ENCODE measurements at places on chromosomes 6 and 20.
A peak's percentile ranks its signal among the peaks of the same experiment; 100 is the strongest.

DNA sequence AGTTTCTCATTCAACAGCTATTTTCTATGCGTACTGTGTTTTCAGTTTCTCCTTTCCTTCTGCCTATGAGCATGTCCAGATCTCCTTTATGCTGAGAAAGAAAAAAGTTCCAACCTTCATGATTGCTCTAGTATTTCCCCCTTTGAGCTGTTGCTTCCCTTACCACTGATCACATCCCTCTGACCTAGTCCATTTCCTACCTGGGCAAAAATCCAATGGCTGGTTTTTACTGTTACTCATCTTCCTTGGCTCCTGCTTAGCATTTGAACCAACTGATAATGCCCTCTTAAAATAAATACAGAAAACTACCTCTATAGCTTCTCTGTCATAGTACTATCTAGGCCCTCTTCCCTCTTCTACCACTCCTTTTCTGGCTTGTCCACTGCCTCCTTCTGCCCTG lies 6.0 kb downstream of the RFX6 start:
- DNase-seq, result no peak

GRCh38 chr6:28772480-28773381 lies 151.1 kb downstream of the TRIM27 start:
- DNase-seq, result no peak

GRCh38 chr6:169141671-169142537 lies 111.7 kb downstream of the THBS2 start:
- DNase-seq, result no peak

DNA sequence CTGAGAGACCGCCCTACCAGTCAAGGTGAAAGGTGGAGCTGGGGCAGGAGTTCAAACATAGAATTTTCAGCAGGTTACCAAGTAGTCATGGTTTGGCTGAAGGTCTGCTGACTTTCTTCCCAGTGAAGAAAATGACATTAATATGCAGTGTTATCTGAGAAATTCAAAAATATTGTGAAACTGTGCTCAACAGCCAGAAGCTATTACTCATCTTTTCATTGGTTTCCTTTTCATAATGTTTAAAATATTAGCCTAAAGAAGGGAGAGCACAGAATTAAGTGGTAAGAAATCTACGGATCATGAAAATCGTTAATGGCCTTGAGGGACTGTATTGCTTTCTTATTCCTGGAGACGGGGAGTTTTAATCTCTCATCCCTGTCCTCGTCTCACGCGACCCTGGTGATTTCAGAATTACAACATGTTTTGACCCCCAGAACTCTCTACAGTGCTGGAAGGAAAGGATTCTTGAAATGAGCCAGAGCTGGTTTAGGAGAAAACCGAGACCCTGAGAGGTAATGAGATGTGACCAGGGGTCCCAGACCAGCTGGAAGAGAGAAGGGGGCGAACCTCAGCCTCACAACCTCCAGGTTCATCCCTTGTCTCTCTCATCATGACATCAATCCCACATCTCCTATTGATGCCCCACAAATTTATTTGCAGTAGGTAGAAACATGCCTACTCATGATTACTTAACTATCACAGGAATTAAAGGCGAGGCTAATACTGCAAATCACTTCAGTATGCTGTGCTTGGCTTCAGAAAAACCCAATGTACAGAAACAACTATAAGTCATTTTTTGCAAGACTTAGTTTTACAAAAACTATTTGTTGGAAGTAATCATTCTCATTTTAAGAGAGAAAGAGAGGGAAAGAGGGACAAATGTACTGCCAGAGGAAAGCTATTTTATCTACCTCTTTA lies 209.5 kb downstream of the FNDC1 start:
- no peak for DNase-seq

GRCh38 chr6:18676548-18676947 lies 289.4 kb downstream of the RNF144B start:
- no peak for DNase-seq

DNA sequence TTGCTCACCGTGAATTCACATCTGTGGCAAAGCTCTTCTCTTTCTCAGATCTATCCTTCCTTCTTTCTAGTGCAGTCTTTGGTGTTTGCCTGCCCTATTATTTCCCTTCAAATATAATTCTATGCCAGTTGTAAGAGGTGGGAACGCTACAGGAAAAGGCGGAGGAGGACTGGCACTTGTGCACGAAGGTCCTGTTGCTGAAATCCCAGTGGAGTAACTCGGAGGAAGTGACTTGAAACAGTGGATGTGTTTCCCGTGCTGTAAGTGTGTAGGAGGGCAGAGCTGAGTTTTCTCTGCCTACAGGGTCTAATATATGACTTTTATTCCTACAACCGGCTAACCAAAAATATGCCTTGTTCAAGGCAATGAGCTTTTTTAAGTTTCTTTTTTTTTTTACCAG lies 754.8 kb downstream of the QKI start:
- DNase-seq, result no peak

DNA sequence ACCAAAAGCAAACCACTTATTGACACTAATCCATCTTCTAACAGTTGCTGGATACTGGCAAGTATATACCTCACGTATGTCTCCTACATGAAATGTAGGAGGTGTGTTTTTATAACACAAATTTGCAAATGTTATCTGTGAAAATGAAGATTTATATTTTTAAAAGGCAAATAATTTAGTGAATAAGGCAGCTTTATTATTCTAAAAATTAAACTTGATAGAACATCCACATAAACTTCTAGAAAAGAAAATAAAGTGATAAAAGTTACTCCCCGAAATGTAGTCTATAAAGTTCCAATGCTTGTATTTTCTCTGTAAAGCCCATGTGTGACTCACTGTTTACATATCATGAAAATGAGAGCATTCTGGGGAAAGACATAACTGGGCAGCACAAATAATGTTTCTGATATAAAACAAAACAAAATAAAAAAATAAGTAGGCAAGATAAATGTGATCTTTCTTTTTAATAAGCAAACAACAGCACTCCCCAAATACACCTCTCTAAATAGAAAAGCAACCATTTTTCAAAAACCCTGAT lies 84.4 kb downstream of the MAP7 start:
- no peak for DNase-seq

- no peak for DNase-seq
Measured at GRCh38 chr6:135195522-135195921, 14.4 kb downstream of the MYB start.

DNA sequence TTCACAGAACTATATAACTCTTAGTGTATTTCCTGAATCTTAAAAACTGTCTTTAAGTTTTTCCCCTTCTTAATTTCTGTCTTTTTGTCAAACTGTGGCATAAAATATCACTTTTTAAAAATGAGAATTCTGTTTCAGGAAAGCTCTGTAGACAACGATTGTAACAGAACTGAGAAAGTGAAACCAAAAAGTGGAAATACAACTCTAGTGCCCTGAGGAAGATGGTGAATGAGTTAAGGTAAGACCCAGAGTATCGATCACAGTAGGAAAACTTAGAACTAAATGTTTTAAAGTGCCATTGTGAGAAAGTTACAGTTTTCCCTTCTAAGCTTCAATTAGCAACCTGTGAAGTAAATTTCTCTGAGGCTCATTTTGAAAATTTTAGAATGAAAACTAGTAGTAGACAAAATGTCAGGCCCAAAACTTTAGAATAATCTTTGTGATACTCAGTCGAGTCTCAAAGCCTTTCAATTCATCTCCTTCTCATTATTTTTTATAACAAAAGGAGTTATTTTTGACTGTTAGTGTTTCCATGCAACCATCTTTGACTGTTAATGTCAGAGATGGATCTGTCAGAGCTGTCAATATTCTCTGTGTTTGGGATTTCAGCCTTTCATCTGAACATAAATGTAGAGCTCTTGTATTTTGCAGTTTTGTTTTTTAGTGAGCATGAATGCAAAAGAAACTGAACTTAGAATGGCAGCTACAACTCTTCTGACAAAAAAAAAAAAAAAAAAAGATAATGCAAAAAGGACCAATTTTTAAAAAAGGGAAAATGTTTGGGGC lies 19.0 kb upstream of the TRDN start:
- DNase-seq, result no peak

- DNase-seq, result no peak
Measured at GRCh38 chr6:84119277-84119676, 85.7 kb downstream of the MRAP2 start.

- DNase-seq, result no peak
Measured at GRCh38 chr6:25691894-25692293, 39.9 kb downstream of the SCGN start.

- DNase-seq, result no peak
Measured at GRCh38 chr6:161954699-161955276, 680.9 kb upstream of the AGPAT4 start.

DNA sequence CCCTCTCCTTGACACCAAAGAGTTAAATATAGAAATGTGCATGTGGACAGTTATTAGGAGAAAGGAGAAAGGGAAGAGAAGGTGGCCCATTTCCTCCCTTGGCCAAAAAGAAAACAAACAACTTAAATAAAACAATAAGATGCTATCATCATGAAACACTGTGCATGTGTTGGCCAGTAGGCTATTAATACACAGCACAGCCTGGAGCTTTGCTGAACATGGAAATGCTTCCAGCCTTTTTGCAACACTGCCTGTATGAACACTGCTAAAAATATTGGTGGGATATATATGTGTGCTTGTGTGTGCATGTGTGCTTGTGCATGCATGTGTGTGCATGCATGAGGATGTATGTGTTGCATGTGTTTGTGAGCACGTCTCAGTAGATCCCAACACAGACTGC lies 100.4 kb downstream of the LY86 start:
- DNase-seq, result no peak

DNA sequence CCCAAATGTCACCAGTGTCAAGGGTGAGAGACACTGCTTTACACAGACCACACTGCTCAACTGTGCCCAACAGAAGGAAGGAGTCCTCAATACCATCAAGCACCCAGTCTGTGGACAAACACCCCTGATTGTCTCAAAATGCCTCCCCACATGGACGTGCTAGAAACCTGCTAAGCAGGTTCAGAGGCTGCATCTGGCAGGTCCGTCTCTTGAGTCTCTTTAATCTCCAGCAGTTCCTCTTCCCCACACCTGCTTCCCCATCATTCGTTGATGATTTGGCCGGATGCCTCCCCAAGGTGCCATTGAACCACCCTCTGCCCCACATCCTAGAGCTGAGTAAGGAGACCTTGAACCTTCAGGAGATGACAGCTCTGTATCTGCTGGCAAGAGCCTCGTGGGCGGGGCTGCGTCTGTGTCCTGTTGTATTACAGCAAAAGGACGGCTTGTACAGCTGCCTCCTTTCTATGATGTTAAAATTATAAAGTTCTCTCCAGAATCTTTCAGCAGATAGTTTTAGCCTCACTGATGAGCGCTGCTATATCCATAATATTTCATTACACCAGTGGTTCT lies 179.2 kb downstream of the PREX1 start:
- DNase-seq, result no peak

- no peak for DNase-seq
Measured at GRCh38 chr6:132587424-132587823, 2.1 kb downstream of the TAAR5 start.

- no peak for DNase-seq
Measured at GRCh38 chr6:117504478-117505144, 22.1 kb downstream of the DCBLD1 start.

- no peak for DNase-seq
Measured at GRCh38 chr6:135258970-135259369, 77.9 kb downstream of the MYB start.

DNA sequence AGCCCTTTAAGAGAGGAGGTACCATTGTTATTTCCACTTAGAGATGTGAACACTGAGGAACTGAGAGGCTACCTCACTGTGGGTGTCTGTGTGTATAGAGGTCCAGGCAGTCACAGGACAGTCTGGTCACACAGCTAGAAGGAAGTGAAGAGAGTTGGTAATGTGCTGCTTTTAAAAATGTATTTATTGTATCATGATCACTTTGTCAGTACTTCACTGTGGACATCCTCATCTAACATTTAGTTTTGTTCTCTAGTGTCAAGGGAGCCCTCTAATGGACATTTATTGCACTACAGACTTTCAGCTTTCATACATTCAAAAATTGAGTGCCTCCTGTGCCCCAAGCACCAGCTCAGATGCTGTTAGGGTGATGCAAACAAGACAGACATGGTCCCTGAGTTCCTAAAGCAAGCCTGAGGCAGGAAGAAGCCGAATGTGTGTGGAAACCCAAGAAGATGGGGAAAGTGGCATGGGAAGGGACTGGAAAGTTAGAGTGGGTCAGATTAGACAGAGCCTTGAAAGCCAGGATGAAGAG lies 123.0 kb downstream of the SLC16A10 start:
- DNase-seq, result peak; percentile 1

GRCh38 chr20:58407201-58407873 lies 18.3 kb downstream of the VAPB start:
- no peak for DNase-seq

GRCh38 chr6:14925025-14925698 lies 320.7 kb upstream of the JARID2 start:
- no peak for DNase-seq

GRCh38 chr6:35392111-35392702 lies 49.8 kb downstream of the PPARD start:
- DNase-seq, result no peak

- DNase-seq, result no peak
Measured at GRCh38 chr6:125871365-125871764, 80.6 kb downstream of the NCOA7 start.

- DNase-seq, result no peak
Measured at GRCh38 chr6:89122625-89123024, 4.8 kb upstream of the SRSF12 start.

DNA sequence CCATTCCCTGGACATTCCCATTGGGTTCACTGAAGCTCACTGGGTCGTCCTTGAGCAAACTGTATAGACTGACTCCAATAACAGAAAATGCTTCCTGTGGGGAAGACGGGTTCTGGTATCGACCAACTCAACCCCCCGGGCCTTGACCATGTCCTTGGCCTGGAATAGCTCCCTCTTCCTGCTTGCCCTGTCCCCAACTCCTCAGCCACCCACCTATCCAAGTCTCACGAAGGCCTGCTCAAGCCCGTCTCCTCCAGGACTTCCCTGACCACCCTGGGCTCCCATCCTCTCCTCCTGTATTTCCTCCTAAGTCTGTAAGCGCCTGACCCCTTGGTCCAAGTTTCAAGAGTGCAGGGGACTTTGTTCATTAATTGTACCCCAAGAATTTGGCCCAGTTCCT lies 2.8 kb upstream of the HMGA1 start:
- DNase-seq, result no peak

GRCh38 chr6:169172946-169173345 lies 80.7 kb downstream of the THBS2 start:
- DNase-seq, result no peak

DNA sequence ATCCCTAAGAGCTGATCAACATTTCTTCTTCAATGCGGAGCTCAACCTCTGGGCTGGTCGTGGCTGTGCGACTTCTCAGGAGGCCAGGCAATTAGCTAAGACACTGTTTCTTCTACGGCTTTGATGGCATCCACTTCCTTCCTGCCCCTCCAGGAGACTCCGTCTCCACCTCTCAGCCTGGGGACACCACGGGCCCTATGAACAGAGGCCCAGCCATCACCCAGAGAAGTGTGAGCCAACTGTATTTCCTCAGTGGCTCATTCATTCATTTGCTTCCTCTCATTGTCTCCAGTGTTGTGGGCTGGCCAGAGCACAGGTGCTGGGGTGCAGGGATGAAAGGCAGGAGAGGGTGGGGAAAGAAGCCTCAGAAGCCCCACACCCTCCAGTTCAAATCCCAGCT lies 51.8 kb upstream of the APCDD1L start:
- no peak for DNase-seq

All from activated T-cell treated with anti-CD3 and anti-CD28 coated beads for 24 hours (primary cell).